ENCODE measurements at places on chromosomes 7 and 10. TPM values are rescaled to one million over a fixed set of nuclear protein-coding genes. Genes with fewer than 3 reads are reported as not detected.

Gene FAM25A
- total RNA-seq: not detected

- peak; percentile 10 for DNase-seq
Measured at GRCh38 chr7:129401967-129402860, 32.0 kb upstream of the STRIP2 start.

Gene C10orf62
- total RNA-seq: not detected

DNA sequence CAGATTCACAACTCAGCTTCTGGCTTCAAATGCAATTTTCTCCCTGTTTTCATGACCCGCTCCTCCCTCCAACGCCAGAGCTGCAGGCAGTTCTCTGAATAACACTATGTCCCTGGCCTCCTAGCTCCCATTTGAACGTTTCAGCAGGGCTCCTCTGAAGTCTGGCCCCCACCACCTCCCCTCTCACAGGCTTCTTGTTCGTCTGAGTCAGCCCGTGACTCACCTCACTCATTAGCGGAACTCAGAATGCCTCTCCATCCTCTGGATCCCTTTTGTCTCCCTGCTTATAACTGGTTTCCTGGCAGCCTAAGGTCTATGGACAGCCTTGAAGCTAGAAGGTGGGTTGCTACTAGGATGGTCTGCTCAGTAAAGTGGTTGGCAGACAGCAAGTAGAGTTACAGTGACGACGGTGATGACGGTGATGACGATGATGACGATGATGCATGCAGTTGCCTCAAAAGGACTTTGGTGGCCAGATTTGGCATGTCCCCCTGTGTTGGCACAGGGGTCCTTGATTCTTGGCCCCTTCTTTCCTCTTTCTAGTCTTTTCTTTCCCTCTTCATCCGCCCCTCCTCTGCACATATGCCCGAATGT lies 83.3 kb upstream of the MKLN1 start:
- DNase-seq: peak; percentile 44

DNA sequence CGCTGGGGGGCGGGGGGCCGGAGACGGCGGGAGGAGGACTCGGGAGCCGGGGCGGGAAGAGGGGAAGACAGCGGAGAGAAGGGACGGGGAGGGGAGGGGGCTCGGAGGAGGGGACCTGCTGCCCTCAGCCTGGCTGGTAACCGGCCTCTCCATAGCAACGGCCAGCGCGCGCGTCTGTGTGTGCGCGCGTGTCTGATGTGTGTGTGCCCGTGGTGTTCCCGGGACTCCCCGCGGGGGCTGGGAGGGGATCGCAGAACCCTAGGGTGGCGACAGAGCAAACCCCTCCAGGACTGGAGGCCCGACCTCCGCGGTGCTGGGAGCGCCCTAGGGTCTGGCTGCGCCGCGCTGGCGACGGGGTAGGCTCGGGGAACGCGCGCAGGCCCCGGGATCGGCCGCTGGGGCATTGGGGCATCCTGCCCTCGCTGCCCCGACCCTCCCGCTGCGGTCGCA lies 356.3 kb downstream of the DNAJB6 start:
- peak; percentile 94 for DNase-seq

- DNase-seq: no peak
Measured at GRCh38 chr7:91811236-91811635, 69.3 kb downstream of the MTERF1 start.

DNA sequence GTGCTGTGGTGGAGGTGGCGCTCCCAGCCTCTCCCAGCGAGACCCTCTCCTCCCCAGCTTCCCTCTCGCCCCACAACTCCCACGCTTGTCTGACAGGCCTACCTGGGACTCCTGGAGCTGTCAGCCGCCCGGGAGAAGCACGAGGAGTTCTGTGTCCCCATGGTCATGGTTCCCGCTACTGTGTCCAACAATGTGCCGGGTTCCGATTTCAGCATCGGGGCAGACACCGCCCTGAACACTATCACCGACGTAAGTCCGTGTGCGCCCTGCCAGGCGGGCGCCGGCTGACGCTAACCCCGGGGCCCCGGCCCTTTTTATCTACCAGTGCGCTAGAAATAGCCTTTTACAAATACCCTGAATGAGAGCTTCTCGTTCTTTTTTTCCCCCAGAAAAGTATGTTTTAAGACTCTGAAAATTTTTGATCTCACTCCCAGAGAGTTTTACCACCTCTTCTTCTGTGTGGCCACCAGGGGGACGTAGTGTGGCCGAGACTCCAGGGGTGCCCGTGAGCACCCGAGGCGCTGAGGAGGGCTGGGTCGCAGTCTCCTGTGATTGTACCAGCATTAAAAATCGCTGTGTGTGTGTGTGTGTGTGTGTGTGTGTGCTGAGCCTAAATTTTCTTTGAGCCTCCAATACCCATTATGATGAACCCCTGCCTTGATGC lies 52.6 kb downstream of the PFKP start:
- peak; percentile 91 for DNase-seq

Gene ANXA7
- total RNA-seq: 94.1 TPM

GRCh38 chr10:14891151-14891550 lies 12.5 kb downstream of the SUV39H2 start:
- no peak for DNase-seq

DNA sequence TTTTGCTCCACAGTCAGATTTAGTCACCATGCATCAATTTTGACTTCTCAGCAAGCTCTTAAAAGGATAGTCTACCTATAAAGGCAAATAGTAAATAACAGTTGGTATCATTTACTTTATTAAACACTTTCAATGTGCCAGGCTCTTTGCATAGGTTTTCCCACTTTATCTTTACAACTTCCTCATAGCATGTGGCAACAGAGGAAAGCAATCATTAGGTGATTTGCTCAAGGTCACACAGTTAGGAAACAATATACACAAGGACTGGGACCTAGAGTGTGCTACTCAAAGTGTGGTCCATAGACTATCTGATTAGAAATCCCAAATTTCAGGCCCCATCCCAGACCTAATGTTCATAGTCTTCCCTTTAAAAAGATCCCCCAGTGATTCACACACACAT lies 212.3 kb downstream of the MTERF1 start:
- DNase-seq: no peak

Gene FOXI2
- 1.2 TPM for total RNA-seq

Gene AQP1
- not detected for total RNA-seq

GRCh38 chr10:3685384-3685783 lies 99.6 kb downstream of the KLF6 start:
- no peak for DNase-seq

GRCh38 chr10:100201549-100201948 lies 15.7 kb upstream of the ERLIN1 start:
- DNase-seq: no peak

GRCh38 chr10:73940634-73941221 lies 29.8 kb downstream of the PLAU start:
- DNase-seq: peak; percentile 94

Gene ADCY1
- total RNA-seq: 5.6 TPM

Gene KAZALD1
- total RNA-seq: 22.0 TPM

DNA sequence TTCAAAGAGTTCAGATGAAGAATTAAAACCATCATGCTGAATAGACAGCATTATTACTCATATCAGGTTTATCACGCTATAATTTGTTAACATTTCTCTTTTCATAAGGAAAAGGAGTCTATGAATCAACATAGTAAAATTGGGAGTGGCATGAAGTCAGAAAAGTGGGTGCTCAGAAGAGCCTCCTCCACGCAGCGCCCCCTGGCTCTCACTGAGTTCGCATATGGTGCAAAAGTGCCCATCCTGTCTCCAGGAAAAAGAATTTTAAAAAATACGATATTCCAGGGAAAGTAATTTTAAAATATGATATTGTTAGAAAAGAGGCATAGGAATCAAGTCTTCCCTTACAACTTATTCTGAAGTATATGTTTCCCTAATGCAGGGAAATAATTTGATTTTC lies 176.3 kb upstream of the TCERG1L start:
- DNase-seq: peak; percentile 52

GRCh38 chr7:85614684-85615083 lies 427.8 kb upstream of the SEMA3D start:
- no peak for DNase-seq

DNA sequence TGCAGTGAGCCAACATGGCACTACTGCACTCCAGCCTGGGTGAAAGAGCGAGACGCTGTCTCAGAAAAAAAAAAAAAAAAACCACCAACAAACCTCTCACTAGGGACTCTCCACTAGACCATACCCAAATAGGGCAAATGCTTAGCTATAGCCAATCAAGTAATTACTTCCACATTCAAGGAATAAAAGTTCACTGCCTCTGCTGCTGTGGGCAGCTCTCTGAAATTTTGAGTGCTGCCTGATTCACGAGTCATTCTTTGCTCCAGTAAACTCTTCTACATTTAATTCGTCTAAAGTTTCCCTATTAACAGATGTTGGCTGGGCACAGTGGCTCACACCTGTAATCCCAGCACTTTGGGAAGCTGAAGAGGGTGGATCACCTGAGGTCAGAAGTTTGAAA lies 4.7 kb upstream of the NRBF2 start:
- no peak for DNase-seq

GRCh38 chr7:87345962-87346371 lies 503 bp downstream of the CROT start:
- no peak for DNase-seq

DNA sequence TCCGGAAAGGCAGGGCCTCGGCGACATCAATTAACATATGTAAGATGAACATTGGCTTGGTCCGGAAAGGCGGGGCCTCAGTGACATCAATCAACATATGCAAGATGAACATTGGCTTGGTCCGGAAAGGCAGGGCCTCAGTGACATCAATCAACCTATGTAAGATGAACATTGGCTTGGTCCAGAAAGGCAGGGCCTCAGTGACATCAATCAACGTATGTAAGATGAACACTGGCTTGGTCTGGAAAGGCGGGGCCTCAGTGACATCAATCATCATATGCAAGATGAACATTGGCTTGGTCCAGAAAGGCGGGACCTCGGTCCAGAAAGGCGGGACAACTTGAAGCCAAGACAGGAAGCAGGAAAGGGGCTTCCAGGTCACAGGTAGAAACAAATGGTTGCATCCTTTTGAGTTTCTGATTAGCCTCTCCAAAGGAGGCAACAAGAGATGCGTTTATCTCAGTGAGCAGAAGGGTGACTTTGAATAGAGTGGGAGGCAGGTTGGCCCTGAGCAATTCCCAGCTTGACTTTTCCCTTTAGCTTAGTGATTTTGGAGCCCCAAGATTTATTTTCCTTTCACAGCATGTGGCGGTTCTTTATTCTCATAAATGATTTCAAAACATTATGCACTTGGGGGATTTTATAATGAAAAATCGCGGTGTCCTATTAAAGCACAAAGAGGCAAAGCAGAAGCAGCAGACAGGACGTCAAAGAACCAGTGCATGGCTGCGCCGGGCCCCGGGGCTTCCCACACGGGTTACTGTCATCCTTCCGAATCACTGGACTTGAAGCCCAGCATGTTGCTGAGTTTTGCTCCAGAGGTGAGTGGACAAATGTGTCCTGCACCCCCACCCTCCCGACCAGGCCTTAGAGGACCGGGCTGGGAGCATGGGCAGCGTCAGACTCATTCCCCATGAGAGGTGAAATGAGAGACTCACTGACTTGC lies 43.1 kb upstream of the EN2 start:
- no peak for DNase-seq

GRCh38 chr10:103552856-103553742 lies 59.6 kb downstream of the NEURL1 start:
- no peak for DNase-seq

GRCh38 chr7:77525231-77525630 lies 11.9 kb upstream of the PTPN12 start:
- DNase-seq: no peak

GRCh38 chr7:65951837-65952578 lies 30.0 kb downstream of the GUSB start:
- DNase-seq: no peak

DNA sequence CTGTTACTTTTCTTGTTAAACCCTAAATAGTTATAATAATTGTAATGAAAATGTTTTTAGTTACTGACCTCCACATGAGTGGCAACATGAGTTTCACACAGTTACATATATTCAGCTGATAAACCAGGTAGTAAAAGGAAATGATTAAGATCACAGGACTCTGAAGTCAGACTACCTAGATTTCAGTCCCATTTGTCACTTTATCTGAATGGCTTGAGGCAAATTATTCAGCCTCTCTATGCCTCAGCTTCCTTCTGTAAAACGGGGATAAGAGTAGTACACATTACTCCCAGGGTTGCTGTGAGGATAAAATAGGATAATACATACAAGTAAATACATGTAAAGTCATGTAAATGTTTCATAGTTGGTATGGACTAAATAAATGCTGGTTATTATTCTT lies 254.3 kb upstream of the LRRTM3 start:
- no peak for DNase-seq

- DNase-seq: no peak
Measured at GRCh38 chr7:138705167-138705566, 4.0 kb upstream of the SVOPL start.

Gene ALKBH4
- 29.1 TPM for total RNA-seq

Gene INSIG1
- total RNA-seq: 91.7 TPM

GRCh38 chr7:11702938-11703337 lies 129.1 kb downstream of the THSD7A start:
- no peak for DNase-seq

GRCh38 chr10:1419796-1420610 lies 317.3 kb downstream of the ADARB2 start:
- no peak for DNase-seq

DNA sequence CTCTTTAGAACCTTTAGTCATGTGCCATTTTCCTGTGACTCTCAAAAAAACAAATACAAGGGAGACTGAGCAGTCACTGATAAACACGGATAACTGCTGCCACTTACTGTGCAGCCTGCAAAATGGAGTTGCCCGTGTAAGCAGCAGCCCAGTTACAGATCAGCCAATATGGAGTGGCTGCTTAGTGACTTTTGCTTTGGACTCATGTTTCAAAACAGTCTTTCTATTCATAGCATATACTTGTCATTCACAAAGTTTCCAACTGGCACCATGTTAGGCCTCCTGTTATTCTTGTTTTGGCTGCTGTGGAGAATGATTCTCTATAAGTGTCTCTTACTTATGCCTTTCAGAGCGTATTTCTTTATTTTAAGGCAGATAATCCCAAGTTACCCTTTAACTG lies 3.0 kb downstream of the FAM204A start:
- DNase-seq: no peak

- DNase-seq: no peak
Measured at GRCh38 chr10:121500701-121501332, 97.4 kb downstream of the FGFR2 start.

Gene LRRN3
- total RNA-seq: 0.15 TPM

DNA sequence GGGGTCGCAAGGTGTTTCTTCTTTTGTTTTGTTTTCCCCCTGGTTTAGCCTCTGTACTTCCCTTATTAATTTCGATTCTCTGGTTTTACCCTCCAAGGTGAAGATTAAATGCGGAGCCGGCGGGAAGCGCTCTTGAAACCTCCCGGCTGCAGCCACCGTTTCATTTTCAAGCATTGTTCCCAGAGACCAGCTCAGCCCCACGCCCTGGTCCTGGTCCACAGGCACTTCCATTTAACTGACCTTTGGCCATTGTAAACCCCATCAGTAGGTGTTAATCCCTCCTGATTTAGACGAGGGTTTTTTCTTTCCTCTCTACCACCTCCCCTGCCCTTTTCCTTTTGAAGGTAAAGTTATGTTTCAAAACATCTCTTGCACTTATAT lies 39.2 kb upstream of the ENO4 start:
- no peak for DNase-seq
